Aorta (tissue), 5 donors: ENCODE measurements at places on chromosomes 1 and 21. TPM values are rescaled to one million over a fixed set of nuclear protein-coding genes. Genes with fewer than 3 reads are reported as not detected.

GRCh38 chr1:5415606-5416005 is 576.6 kb downstream of the NPHP4 start:
- H3K4me3 ChIP-seq: no peak overlapping the region
- no peaks in the 10 kb centered on the region for H3K36me3 ChIP-seq
- DNase-seq: no peak
- no peak overlapping the region for H3K27ac ChIP-seq
- no peaks in the 10 kb centered on the region for H3K27me3 ChIP-seq
- no peaks in the 10 kb centered on the region for H3K4me1 ChIP-seq

DNA sequence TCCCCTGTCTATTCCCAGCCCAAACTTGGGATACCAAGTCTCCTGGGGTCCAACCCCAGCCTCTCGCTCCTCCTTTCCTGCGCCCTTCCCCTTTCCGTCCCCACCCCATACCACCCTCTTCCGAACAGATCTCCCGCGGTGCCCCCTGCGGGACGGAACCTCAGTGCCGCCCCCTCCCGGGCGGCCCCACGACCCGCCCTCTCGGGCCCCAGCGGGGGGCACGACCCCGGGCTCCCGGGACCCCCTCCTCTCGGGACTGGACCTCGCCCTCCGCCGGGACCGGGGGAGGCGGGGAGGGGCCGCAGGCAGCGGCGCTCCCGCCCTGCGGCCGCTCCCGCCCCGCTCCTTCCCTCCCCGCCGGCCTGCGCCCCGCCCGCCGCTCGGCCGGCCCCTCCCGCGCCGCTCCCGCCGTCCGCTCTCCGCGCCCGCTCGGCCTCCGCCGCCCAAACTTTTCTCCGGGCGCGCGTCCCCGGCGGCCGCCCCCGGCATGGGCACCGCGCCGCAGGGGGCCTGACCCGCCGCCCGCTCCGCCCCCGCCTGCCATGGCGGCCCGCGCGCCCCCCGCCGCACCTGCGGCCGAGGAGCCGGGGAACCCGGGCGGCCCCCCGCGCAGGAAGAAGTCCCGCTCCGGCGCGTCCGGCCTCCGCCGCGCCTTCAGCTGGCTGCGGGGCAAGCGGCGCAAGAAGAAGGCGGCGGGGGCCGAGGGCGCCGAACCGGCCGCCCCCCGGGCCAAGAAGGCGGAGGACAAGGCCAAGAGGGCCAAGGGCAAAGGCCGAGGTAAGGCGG is 39.0 kb upstream of the SYNC start:
- H3K4me1 ChIP-seq: no peaks in the 10 kb centered on the region
- H3K27ac ChIP-seq: no peak overlapping the region
- peak; percentile 79 for DNase-seq
- no peaks in the 10 kb centered on the region for H3K27me3 ChIP-seq
- H3K4me3 ChIP-seq: peak overlapping the region; percentile 87

DNA sequence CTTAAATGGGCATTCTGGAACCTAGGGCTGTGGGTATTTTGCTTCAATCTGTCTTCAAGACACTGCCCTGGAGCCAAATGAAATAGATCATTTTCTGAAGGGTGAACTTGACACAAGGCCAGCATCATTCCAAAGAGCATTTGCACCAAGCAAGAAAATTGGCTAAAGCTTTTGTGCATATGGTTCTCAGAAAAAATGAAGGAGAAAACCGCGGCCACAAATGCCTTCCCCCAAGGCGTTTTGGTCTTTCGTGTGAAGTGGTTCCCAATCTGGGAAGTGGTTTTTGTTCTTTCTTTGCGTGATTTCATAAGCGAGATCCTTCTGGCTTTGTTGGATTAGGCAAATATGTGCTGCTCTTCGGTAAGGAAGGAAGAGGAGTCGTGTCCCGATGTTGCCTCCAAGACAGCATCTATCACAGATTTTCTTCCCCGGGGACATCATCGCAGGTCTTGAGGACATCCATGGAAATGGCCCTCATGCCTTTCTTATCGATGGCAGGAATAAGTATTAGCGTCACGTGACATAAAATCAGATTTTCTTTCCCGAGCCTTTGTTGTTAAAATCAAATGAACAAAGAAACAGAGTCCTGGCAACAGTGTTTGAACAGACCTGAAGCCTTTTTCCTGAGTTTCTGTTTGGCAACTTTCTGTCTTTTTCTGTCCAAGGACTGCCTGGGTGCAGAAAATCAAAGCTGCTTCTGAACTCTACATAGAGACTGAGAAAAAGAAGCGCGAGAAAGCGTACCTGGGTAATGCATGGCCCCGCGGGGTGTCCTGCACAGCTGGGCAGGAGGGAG is 31.0 kb downstream of the ATP5PO start:
- H3K4me1 ChIP-seq: no peaks in the 10 kb centered on the region
- peak; percentile 14 for DNase-seq
- H3K27me3 ChIP-seq: no peaks in the 10 kb centered on the region
- H3K27ac ChIP-seq: no peak overlapping the region
- H3K36me3 ChIP-seq: no peaks in the 10 kb centered on the region

GRCh38 chr1:6256645-6257044 is 4.3 kb downstream of the GPR153 start:
- H3K4me3 ChIP-seq: no peak overlapping the region
- no peak overlapping the region for H3K27ac ChIP-seq
- DNase-seq: no peak
- no peaks in the 10 kb centered on the region for H3K36me3 ChIP-seq

ITLN2 gene
- 5.5 TPM for polyA plus RNA-seq

- no peaks in the 10 kb centered on the region for H3K4me1 ChIP-seq
- H3K36me3 ChIP-seq: no peaks in the 10 kb centered on the region
- H3K4me3 ChIP-seq: no peak overlapping the region
- H3K27ac ChIP-seq: no peak overlapping the region
- peak; percentile 71 for DNase-seq
These were observed 88.5 kb upstream of the ACTRT2 start for GRCh38 chr1:2932671-2933350.

DNA sequence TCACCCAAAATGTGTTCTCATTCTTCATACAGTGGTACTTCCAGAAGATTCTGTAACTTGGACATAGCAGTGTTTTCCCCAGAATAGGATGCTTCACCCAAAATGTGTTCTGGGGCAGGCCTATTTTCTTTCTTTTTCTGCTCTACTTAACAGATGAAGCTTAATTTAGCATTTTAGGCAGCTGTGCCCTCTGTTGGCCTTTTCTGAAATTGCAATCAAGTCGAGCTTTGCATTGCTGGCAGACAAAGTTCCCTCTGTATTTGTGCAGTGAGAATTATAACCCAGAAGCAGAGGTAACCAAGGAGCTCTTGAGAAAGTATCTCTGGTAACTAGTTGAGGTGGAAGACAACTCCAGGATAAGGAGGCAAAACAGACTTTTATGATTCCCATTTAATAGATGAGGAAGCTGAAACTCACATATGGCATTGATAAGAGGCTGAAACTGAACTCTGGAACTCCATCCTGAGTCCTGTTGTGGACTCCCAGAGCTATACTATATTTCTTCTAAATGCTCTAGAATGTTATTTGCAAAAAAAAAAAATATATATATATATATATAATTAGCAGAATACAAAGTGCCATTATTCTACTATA is 50.3 kb upstream of the L1TD1 start:
- no peak for DNase-seq
- H3K4me3 ChIP-seq: no peak overlapping the region
- H3K27ac ChIP-seq: no peak overlapping the region
- H3K27me3 ChIP-seq: no peaks in the 10 kb centered on the region
- no peaks in the 10 kb centered on the region for H3K4me1 ChIP-seq
- peaks cover 1% of the 10 kb centered on the region for H3K36me3 ChIP-seq

- DNase-seq: no peak
- no peak overlapping the region for H3K27ac ChIP-seq
- no peak overlapping the region for H3K4me3 ChIP-seq
- H3K27me3 ChIP-seq: no peaks in the 10 kb centered on the region
These were observed 91.7 kb upstream of the GNG4 start for GRCh38 chr1:235741294-235741693.

DNA sequence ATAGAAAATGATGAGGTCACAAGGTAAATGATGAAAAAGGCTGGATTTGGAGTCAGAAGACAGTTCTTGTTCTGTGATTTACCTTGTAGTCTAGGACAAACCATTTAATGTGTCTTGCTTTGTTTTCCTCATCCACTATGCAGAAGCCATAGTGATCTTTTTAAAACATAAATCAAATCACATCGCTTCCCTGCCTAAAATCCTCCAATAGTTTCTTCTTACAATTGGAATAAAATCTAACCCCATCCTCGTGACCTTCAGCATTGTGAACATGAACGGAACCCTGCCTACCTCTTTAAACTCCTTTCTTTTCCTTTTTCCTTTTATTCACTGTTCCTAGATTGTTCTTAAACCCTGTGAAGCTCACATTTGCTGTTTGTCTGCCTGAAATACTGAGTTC is 204.9 kb upstream of the SAMSN1 start:
- no peaks in the 10 kb centered on the region for H3K27me3 ChIP-seq
- no peak for DNase-seq
- H3K27ac ChIP-seq: no peak overlapping the region
- no peaks in the 10 kb centered on the region for H3K4me1 ChIP-seq

S100B gene
- polyA plus RNA-seq: 5.1 TPM

GRCh38 chr1:161111117-161111516 is 6.7 kb downstream of the PFDN2 start:
- no peak for DNase-seq
- no peaks in the 10 kb centered on the region for H3K27me3 ChIP-seq
- no peaks in the 10 kb centered on the region for H3K4me1 ChIP-seq
- no peak overlapping the region for H3K27ac ChIP-seq

DNA sequence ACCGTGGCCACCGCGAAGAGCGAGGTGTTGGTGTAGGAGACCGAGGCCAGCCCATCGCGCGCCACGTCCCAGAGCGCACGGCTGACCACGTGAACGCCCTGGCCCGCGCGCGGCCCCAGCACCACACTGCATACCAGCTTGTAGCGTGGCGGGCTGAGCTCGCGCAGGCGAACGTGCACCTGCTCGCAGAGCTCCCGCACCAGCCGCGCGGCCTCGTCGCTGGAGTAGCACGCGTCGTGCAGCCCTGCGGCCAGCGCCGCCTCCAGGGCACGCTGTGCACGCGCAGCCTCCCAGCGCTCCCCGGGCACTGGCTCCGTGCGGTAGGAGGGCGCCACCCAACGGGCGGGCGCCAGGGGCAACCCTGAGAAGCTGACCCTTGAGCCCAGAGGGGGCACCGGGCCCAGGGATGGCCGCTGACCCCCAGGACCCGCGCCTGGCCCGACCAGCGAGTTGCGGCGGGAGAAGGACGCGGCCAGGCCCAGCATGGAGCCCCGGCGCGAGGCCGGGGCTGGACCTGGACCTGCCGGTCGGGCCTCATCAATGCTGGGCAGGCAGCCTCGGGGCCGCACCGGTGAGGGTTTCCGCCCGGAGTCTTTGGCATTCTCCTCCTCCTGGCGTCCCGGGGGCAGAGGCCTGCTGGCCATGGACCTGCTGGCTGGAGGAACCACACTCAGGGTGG is 987 bp downstream of the DYNLT4 start:
- DNase-seq: peak; percentile 81
- H3K36me3 ChIP-seq: no peaks in the 10 kb centered on the region
- peak overlapping the region; percentile 98 for H3K27ac ChIP-seq
- H3K27me3 ChIP-seq: no peaks in the 10 kb centered on the region
- no peaks in the 10 kb centered on the region for H3K4me1 ChIP-seq

- H3K4me3 ChIP-seq: peak overlapping the region; percentile 62
- H3K27ac ChIP-seq: peak overlapping the region; percentile 66
- H3K36me3 ChIP-seq: peaks cover 4% of the 10 kb centered on the region
- DNase-seq: peak; percentile 82
These were observed 710 bp downstream of the GLRX2 start for GRCh38 chr1:193104502-193104906.

GRCh38 chr1:46580140-46580903 is 23.7 kb downstream of the MKNK1 start:
- H3K4me3 ChIP-seq: no peak overlapping the region
- DNase-seq: no peak
- H3K27ac ChIP-seq: no peak overlapping the region
- no peaks in the 10 kb centered on the region for H3K27me3 ChIP-seq
- peaks cover 14% of the 10 kb centered on the region for H3K36me3 ChIP-seq
- no peaks in the 10 kb centered on the region for H3K4me1 ChIP-seq

- DNase-seq: no peak
- no peaks in the 10 kb centered on the region for H3K4me1 ChIP-seq
- peaks cover 3% of the 10 kb centered on the region for H3K36me3 ChIP-seq
These were observed 10.1 kb downstream of the DOP1B start for GRCh38 chr21:36166705-36167104.

- H3K27ac ChIP-seq: no peak overlapping the region
- H3K36me3 ChIP-seq: no peaks in the 10 kb centered on the region
- no peaks in the 10 kb centered on the region for H3K27me3 ChIP-seq
- DNase-seq: no peak
- no peak overlapping the region for H3K4me3 ChIP-seq
These were observed 343.8 kb downstream of the KCNH1 start for GRCh38 chr1:210790196-210790595.

NR1I3 gene
- polyA plus RNA-seq: not detected

SPATA21 gene
- 0.33 TPM for polyA plus RNA-seq

DNA sequence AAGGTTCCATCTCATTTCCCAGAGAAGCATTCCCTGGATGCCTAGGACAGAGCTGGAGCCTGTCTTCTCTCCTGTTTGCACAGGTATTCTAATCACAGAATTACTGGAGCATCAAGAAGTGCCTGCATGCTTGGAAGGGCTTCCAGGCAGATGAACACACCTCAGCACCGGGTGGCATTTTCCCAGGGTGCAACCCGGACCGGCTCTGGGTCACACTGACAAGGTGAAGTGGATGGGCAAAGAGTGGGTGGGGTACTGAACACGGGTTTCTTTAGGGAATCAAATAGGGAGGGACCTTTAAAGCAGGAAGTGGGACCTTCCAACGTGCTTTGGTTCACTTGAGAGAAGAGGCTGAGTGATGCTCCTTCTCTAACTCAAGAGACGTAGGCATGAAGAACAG is 7.1 kb upstream of the PEF1 start:
- no peak for DNase-seq
- no peaks in the 10 kb centered on the region for H3K27me3 ChIP-seq
- peaks cover 7% of the 10 kb centered on the region for H3K4me1 ChIP-seq
- H3K27ac ChIP-seq: no peak overlapping the region

GRCh38 chr1:200364091-200364759 is 45.6 kb downstream of the ZNF281 start:
- H3K27me3 ChIP-seq: no peaks in the 10 kb centered on the region
- no peaks in the 10 kb centered on the region for H3K4me1 ChIP-seq
- H3K4me3 ChIP-seq: no peak overlapping the region
- no peak for DNase-seq
- H3K27ac ChIP-seq: no peak overlapping the region

GRCh38 chr1:210687582-210688279 is 359.0 kb downstream of the HHAT start:
- no peak for DNase-seq
- no peaks in the 10 kb centered on the region for H3K4me1 ChIP-seq
- H3K4me3 ChIP-seq: no peak overlapping the region
- no peaks in the 10 kb centered on the region for H3K27me3 ChIP-seq
- no peak overlapping the region for H3K27ac ChIP-seq
- no peaks in the 10 kb centered on the region for H3K36me3 ChIP-seq

DNA sequence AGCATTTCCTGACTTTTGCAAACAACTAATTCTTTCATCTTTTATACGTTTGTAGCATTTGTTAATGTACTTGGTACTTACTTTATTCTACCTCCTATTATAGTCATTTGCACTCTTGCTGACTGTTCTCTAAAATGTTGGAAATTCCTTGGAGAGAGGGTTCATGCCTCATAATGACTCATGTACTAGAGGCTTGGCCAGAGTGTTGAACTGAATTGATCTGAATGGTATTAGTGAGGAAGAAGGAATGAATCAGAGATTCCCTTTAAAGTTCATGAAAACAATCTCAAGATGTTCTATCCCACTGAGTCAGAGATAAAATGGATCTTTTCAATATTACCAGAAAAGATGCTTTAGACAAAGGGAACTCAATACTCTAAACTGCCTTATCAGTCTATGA is 383.4 kb downstream of the SEC16B start:
- H3K4me3 ChIP-seq: no peak overlapping the region
- DNase-seq: no peak
- H3K27ac ChIP-seq: no peak overlapping the region
- no peaks in the 10 kb centered on the region for H3K36me3 ChIP-seq
- no peaks in the 10 kb centered on the region for H3K4me1 ChIP-seq
- no peaks in the 10 kb centered on the region for H3K27me3 ChIP-seq

CD1D gene
- polyA plus RNA-seq: 0.59 TPM
